ENCODE measurements at places on chromosomes 1 and 21.

DNA sequence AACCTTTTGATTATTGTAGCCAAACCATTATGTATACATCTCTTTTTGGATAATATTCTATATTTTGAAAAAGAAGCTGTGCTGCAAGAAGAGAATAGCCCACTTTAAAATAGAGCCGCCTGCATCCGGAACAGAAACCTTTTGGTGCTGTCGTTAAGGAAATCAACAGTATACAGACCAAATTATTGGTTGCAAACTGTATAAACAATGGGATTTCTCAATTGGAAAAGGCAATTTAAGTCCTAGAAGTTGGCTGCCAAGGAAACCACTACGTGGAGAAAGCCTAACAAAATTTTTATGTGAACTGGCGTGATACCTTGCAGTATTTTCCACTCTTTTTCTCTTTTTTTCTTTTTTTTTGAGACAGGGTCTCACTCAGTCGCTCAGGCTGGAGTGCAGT is 25.8 kb downstream of the DESI2 start:
- DNase-seq: no peak

- no peak for DNase-seq
Observed at GRCh38 chr21:29538115-29538514, 239.4 kb downstream of the BACH1 start.

DNA sequence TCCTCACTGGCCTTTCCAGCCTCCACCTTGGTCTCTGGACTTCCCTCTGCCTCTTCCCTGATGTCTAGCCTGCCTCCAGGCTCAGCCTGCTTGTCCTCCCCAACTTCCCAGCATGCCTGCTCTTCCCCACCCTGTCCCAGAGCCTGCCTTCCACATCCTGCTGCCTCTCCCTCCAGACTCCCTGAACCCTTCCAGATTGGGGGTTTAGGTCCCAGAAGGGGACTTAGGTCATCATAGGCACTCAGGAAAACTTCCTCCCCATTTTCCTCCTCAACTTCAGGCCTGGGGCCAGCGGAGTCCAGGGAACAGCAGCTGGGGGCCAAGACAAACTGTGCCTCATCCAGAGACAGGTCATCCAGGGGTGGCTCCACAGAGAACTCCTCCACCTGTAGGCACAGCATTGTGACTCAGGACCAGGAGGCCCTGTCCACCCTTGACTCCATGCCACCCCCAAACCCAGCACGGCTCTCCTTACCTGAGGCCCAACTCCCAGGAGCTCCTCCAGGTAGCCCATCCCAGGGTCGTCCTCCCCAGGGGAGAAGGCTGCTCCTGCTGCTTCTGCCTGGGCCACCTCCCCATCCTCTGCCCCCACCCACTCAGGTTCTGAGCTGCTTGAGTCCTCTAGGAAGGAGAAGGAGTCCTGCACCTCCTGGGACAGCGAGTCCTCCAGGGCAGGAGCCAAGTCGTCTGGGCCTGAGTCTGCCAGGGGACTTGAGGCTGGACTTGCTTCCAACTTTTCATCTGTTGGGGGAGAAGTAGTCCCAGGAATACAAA is 3.4 kb upstream of the USF1 start:
- no peak for DNase-seq

GRCh38 chr1:234782791-234783190 is 172.8 kb upstream of the IRF2BP2 start:
- peak; percentile 48 for DNase-seq

- peak; percentile 67 for DNase-seq
Observed at GRCh38 chr21:20971296-20971921, 26.8 kb upstream of the NCAM2 start.

GRCh38 chr1:82223091-82223490 is 422.4 kb downstream of the ADGRL2 start:
- no peak for DNase-seq

DNA sequence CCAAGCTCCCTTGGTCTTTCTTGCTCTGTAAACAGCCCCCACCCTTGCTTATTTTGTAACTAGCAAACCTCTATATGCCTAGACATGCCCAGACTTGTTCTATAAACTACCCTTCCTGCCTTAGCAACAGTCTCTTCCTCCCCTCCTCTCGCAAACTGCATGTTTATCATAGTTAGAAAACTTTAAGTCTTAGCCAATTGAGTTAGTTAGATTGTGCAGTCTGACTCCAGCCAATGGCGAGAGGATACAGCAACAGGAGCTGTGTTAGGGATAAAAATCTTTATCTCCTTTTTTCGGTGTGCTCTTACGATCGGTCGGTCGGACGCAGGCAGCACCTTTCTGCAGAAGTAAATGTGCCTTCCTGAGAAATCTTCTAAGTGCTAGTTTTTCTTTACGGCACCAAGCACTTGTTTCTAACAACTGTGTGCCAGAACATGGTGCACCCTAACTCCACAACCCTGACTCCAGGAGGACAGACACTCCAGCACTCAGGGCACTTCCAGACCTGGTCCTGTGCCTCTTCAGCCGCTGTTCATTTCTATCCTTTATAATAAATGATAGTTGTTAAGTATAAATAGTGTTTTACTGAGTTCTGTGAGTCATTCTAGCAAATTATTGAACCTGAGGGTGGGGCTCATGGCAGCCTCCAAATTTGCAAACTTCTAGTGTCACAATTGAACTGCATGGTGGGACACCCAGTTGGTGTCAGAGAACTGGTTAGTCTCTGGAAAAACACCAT is 25.7 kb upstream of the GNG4 start:
- DNase-seq: no peak

DNA sequence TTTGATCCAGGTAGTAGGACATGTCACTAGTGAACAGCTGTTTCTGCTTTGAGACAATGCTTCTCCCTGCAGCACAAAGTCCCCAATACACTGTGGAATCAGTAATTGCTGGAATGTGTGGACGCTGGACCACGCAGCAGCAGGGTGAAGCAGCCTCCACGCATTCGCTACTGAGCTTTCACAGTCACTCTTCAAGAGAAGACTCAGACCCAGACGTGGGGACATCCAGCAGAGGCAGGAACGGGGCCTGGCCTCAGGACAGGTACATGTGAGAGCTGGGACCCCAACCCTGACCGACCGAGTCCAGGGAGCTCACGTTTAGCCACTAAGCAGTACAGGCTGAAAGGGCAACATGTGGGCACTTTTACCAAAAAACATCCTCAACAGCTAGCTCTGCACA is 34.1 kb upstream of the PRDM15 start:
- DNase-seq: no peak

DNA sequence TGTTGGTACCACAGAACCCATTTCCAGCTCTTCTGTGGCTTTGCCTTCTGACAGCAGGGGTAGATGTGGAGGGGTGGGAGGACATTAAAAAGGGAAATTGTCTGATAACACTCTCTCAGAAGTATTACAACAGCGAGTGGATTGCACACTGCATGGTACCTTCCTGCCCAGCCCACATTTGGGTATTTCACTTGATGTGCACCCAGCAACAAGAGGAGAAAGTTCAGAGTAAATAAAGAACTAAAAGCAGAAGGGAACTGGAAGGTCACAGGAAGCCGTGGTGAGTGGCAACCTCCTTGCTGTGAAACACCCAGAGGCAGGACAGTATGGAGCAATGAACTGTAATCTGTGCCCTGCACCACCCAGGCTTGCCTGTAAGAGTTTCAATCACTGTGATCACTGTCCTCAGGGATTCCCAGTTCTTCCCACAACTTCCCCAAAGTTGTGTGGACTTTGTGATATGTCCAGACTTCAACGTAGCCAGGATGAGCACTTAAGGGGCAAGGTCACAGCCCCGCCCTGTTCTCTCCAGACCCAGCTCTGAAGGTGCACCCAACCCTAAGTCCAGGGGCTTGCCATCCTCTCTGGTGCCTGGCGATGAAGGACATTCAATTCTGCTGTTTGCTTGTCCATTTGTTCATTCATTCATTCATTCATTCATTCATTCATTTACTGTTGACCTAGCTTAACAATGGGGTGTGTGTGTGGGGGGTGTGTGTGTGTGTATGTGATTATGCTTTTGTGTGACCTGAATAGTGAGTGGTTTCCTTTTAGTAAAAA is 18.7 kb upstream of the F5 start:
- no peak for DNase-seq

GRCh38 chr1:85569122-85569521 is 11.4 kb upstream of the CCN1 start:
- no peak for DNase-seq

DNA sequence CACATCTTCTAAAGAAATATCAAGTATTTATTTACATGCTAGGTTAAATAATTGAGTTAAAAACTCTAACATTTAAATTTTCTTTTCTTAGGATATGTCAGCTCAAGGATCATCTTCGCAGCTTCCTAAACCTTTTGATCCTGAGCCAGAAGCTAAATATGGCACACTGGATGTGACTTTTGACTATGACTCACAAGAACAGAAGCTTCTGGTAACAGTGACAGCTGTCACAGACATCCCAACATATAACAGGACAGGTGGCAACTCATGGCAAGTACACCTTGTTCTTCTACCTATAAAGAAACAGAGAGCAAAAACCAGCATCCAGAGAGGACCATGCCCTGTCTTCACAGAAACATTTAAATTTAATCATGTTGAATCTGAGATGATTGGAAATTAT is 132.7 kb upstream of the SERTAD4 start:
- no peak for DNase-seq

- DNase-seq: no peak
Observed at GRCh38 chr1:116680752-116681151, 13.2 kb upstream of the IGSF3 start.

DNA sequence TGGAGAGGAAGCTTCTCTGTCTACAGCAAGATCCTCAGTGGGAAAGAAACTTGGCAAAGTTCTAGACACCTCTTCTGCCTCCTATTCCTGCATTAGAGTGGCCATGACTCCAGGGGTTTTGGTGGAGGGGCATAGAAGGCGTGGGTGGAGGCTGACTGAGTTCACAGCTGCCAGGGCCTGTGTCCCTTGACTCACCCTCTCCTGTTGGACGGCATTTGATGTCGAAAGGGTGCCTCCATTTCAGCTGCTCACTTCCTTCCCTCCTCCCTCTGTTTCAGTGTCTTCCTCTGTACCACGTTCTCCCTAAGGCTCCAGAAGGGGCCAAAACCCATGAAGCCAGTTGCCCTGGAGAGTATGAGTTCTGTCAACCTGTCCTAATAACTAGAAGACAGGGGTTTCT is 632 bp downstream of the TMEM79 start:
- no peak for DNase-seq

DNA sequence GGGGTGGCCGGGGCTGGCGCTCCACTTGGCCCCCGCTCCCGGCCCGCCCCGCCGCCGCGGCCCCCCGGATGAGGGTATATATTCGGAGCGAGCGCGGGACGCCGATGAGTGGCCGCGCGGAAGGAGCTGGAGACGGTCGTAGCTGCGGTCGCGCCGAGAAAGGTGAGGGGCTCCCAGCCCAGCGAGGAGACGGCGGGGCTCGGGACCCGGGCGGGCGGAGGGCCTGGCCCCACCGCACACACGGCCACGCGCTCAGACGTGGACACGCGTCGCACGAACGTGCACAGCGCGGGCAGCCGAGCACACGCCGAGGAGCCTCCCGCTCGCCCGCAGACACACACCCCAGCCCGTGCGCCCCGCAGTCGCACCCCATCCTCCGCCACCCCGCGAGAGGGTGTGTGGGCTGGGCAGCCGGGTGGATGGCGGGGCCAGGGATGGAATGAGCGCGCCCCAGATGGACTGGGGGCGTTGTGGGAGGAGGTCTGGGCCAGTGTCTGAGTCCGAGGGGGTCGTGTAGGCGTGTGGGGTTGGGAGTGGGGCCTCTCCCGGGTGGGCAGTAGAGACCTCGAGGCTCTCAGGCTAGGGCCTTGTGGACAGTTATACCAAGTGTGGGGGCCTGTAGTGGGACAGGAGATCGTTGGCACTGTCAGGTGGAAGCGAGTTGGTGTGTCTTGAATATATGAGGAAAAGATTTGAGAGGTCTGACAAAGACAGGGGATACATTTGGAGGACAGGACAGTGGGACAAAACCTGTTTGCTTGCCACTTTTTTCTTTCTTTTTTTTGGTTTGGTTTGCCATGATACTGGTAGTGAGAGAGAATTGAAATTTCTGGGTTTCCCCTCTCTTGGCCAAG is at the start of gene UAP1:
TSS of gene UAP1 (plus strand) at position 107 of the 854 bp plus-strand sequence. CDS start 4,347 bp downstream, outside the sequence.
- DNase-seq: peak; percentile 66

DNA sequence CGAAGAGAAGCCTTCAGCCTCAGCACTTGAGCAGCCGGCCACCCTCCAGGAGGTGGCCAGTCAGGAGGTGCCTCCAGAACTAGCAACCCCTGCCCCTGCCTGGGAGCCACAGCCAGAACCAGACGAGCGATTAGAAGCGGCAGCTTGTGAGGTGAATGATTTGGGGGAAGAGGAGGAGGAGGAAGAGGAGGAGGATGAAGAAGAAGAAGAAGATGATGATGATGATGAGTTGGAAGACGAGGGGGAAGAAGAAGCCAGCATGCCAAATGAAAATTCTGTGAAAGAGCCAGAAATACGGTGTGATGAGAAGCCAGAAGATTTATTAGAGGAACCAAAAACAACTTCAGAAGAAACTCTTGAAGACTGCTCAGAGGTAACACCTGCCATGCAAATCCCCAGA is 78.4 kb downstream of the PRDM2 start:
- DNase-seq: no peak

Data from right forelimb (tissue), 1 donor.